ENCODE measurements at places on chromosomes 16 and 17.

DNA sequence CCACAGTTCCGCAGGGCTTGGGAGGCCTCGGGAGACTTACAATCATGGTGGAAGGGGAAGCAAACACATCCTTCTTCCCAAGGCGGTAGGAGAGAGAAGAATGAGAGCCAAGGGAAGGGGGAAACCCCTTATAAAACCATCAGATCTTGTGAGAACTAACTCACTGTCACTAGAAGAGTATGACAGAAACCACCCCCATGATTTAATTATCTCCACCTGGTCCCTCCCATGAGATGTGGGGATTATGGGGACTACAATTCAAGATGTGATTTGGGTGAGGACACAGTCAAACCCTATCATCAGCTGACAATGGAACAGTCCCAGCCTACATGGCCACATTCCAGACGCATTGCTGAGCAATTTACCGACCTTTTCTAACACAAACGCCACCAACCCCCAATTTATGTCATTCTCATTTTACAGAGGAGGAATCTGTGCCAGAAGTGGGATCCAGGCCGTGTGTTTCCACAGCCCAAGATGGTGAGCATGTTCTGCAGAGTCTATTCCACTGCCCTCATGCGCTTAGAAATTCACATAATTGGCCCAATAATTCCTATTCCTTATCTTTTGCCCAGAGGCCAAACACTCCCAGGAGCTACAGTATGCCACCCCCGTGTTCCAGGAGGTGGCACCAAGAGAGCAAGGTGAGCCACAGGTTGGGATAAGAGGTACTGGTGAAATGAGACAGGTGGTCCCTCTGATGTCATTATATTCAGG, 17.3 kb downstream of the MILR1 start:
- no peak for DNase-seq

GRCh38 chr16:66510711-66511601, 39.0 kb downstream of the TK2 start:
- no peak for DNase-seq

DNA sequence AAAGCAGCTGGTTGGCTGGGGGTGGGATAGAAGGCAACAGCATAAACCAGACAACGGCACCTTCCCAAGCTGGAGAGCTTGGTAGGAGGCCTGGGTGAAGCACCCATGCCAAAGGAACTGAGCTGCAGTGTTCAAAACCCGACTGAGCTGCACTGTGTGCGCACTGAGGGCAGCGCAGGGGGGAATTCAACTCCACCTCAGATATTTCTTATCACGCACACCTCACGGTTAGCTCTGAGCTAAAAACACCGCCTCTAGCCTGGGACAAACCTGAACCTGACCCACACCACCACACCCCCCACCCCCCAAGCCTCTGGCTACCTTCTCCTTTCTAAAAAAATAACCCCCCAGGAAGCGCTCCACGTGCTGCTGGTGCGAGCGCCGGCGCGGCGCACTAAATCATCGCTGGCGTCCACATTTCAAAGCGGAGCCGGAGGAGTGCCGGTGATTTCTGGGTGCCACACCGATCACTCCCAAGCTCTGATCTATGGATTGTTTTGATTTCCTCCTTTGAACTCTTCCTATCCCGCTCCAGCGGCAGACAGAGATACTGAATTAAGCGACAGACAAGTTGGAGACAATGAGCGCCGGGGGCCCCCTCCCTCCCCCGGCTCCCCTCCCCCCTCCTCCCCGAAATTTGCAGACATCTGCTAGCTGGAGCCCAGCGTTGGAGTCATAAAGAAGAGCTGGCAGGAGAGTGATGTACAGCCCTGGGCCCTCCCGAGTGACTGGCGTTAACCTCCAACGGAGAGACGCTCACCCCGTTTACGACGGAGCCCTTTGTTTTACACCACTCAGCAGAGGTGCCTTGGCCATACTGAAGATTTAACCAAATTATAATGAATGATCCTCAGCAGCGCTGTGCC, 85.0 kb downstream of the NOG start:
- no peak for DNase-seq

DNA sequence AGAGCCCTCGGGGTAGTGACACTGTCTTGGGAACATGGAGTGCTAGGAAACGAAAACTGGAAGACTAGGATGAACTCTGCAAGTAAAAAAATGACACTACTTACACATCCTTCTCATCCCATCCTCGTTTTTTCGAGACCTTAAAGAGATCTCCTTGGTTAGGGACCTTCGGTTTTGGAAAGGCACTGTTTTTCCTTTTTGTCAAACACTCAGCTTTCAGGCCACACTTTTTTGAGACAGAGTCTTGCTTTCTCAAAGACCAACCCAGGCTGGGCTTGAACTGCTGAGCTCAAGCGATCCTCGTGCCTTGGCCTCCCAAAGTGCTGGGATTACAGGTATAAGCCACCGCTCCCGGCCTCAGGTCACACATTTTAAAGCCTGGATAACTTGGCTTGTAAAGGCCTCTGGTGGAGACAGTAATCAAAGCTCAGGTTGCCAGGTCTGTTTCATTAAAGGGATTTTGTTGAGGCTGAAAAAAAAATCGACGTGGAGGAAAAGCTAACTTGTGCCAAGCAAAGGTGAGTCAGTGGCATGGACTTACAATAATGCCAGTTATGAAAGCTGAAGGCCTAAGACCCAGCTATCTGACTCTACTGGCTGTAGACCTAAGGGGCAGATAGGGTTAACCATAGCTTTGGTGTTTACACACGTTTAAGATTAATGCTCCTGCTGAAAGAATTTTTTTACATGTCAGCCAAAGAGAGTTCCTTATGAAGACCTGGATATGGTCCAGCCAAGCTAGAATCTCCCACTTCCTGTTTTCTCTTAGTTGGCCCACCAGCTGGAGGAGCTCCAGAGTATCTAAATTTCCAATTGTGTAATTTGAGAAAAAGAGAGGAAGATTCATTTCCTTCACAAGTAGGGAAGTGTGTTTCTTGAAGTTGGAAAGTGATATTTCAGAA, 823 bp downstream of the NBR1 start:
- no peak for DNase-seq

- DNase-seq: no peak
These were observed 422 bp downstream of the UQCC4 start for GRCh38 chr16:1420111-1420539.

DNA sequence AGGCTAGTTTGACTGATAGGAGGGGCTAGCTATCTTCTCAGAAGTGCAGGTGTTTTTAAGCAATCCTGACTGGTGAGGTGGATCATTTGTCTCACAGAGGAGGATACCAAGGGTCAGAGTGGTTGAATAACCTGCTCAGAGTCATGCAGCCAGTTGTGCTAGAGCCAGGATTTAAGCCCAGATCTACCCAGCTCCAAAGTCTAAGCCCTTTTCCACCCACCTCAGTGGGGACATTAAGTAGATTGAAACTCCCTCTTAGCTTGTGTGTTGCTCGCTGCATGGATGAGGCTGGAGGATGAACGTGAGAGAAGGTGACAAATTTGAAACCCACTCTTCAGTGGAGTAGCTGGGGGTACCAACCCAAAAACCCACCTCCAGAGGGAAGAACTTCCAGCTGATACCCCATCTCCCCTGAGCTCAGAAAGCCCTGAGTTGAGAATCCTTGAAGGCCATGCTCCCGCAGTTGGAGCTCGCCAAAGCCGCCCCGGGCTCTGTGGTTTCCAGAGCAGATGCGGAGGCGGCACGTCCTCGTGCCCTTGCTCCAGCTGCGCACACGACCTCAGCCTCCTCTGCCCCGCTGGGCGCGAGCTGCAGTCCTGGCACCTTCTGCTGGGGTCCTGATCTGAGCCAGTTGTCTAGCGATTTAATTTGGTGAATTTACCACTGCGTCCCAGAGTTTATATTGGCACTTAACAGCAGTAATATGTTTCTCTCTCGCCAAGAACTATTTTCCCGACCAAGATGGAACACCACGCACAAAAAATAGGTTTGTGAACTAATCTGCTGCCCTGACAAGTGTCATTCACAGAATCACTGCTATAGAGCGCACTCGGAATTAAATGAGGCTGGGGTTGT, 159.5 kb downstream of the CCDC182 start:
- no peak for DNase-seq

- no peak for DNase-seq
These were observed 3.2 kb downstream of the ADORA2B start for GRCh38 chr17:15947976-15948752.

GRCh38 chr17:51435641-51436091, 175.3 kb downstream of the UTP18 start:
- DNase-seq: peak; percentile 33

DNA sequence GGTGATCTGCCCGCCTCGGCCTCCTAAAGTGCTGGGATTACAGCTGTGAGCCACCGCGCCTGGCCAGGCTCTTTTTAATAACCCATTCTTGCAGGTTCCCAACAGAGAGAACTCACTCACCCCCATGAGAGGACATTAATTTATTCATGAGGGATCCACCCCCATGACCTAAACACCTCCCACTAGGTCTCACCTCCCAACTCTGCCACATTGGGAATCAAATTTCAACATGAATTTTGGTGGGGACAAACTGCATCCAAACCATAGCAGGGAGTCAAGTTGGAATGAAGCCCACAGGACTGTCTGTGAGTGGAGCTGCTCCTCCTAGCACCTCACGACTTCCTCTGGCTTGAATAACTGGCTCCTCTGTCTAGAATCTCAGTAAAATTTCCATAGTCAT, 85.5 kb downstream of the WWP2 start:
- no peak for DNase-seq

GRCh38 chr16:17160920-17161431, 309.8 kb downstream of the XYLT1 start:
- no peak for DNase-seq

- DNase-seq: no peak
These were observed 26.5 kb downstream of the PLA2G10 start for GRCh38 chr16:14667347-14668266.
